ENCODE measurements at places on chromosomes 4 and X. TPM values are rescaled to one million over a fixed set of nuclear protein-coding genes. Genes with fewer than 3 reads are reported as not detected.

The RGN gene
- 4.8 TPM for total RNA-seq

The ADH4 gene
- total RNA-seq: not detected

The NUP62CL gene
- 2.2 TPM for total RNA-seq

The TEX13B gene
- total RNA-seq: not detected

The GC gene
- total RNA-seq: not detected

The CFAP47 gene
- 0.37 TPM for total RNA-seq

The BST1 gene
- 23.7 TPM for total RNA-seq

The NUDT9 gene
- 16.6 TPM for total RNA-seq

GRCh38 chr4:37649268-37649667 lies 36.9 kb downstream of the RELL1 start:
- DNase-seq: no peak

DNA sequence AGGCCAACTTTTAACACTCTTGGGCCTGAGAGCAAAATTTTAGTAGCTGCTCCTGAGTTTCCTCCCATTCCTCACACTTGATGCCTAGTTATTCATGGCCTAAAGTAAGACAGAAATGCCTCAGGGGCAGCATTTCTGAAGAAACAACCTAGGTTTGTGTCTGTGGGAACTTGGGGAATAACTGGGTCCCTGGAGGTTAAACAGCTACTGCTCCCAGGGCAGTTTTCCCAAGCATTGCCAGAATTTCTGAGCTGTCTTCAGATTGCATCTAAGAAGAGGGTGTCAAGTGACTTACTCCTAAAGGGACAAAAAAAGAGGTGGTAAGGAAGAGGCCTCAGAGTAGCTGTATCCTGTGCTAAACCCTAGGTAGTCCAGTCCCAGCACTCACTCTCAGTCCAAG lies 130.8 kb upstream of the ACSL4 start:
- no peak for DNase-seq

DNA sequence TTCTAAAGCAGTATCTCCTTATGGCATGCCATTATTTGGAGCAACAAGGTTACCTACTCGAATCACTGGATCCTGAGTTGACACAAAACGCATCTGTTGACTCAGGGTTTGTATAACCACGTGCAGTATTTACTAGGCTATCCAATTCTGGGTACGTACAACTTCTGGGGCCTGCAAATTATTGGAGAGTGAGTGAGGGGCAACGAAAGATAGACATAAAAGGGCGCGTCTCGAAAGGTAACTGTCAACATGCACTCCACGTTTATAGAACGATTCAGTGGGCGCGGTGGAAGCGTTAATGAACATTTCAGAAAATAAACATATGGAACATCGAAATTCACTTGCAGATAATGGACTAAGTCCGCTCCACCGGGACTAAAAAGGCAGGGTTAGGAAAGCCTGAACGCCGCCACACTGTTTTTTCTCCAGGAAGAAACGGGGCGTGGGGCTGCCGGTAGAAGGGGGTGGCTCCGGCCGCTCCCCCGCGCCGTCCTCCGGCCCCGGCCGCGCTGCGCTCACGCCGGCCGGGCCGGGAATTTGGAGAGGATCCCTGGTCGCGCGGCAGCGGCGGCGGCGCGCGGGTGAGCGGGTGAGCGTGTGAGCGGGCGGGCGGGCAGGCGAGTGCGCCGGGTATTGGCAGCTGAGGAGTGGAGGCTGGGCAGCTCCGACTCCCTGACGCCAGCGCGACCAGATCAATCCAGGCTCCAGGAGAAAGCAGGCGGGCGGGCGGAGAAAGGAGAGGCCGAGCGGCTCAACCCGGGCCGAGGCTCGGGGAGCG lies at the start of gene SMAD1:
Gene SMAD1, plus strand, starts transcription at position 690 of the 778 bp plus-strand sequence. CDS start 32,761 bp downstream, outside the sequence.
- no peak for DNase-seq

DNA sequence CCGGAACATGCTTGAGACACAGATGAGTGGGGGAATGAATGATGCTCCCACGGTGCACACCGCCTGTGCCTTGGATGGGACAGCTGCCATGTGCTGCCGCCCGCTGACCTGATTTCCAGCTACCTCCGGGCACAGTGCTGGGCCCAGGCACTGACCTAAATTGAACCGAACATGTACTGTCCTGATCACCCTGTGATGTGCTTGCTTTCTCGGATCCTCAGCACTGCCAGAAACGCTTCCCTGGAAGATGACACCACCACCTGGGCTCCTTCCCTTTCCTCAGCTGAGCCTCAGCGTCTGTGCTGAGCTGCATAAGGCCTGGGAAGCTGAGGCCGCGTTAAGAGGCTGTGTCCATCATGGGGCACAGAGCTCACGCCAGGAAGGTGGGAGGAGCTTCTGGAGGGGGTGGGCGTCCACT lies 39.3 kb upstream of the MXD4 start:
- DNase-seq: no peak

- no peak for DNase-seq
These were observed 78.0 kb downstream of the NSUN7 start for GRCh38 chr4:40827758-40828157.

- DNase-seq: no peak
These were observed 143.6 kb downstream of the DHX15 start for GRCh38 chr4:24440765-24441164.

GRCh38 chr4:139416073-139416673 lies 37.7 kb upstream of the RAB33B start:
- DNase-seq: no peak

DNA sequence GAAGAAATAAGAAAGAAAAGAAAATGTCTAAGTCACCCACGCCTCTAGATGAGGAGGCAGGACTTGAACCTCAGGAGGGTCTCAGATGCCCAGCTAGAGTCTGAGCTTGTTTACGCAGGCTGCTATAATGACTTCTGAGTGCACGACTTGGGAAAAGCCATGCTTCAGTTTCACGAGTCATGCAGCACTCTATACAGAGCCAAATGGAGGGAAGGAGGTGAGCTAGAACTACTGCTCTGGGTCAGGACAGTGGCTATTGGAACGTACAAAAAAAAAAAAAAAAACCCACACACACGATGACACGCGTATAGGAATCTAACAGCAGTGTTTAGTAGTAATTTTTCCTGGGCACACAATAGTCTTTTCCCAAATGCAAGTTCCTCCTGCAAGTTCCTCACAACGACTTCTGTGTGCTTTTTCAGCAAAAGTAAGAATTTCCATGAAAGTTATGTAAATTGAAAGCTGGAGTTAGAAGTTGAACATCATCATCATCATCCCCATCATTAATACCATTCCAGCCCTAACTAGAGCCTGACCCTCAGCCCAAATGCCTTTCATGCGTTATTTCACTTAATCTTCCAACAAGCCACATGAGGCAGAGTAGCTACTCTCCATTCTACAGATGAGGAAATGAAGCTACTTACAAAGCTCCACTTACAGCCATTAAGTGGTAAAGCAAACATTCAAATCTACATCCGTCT lies 36.6 kb downstream of the IRF2 start:
- DNase-seq: no peak

DNA sequence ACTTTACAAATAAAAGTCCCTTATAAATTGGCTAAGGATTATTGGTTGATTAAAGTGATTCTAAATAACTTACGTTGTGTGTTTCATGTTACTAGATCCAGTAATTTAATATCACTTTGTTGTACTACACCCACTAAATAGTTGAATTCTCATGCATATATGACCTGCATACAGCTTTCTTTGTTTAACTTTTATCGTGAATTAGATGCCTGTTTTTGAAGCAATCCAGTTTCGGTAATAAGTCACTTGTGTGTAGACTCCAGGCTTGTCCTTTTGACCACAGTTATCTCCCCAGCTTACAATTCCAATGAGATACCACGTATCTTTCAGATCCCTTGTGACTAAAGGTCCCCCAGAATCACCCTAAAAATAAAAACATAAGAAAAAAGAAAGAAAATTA lies 27.3 kb upstream of the TMPRSS11D start:
- no peak for DNase-seq

DNA sequence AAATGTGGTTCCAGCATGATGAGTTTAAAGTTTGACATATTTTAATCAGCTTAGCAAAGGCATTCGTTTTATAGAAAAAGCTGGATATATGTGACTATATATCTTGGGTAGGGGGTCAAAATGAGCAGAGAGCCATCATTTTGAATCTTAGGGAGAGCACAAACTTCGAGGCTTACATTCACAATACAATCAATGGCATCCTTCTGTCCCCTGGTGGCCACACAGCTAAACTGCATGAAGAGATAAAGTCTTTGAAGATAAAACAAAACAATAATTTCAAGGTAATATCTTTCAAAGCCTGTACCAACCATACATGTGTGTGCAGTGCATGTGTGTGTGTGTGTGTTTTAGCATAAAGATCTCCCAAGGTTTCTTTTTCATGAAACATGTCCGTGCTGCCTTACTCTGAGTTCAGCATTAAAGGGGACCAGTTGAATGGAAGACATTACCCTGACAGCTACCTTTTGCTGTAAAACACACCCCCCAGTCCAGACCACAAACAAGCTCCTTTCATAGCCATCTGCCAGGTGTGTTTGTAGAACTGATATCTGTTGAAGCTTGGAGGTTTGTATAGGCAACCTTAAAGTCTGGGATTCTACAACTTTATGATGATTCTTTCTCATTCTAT lies 22.0 kb downstream of the DYNLT3 start:
- DNase-seq: no peak

DNA sequence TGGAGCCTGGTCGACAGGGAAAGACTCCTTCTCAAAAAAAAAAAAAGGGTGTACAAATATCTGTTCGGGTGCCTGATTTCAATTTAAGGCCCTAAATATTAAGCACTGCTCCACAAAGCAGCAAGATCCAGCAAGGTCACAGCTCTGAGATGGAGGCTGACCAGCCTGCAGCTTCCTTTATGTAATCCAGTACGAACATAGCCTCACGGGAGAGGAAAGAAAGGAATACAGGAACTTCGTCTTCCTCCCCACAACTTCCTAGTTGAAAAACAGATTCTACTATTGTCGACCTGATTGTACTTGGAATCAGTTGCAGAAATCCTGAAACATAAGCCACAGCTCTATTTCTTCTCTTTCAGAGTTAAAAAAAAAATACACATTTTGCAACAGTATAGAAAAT lies 53.5 kb upstream of the TBC1D9 start:
- DNase-seq: no peak

DNA sequence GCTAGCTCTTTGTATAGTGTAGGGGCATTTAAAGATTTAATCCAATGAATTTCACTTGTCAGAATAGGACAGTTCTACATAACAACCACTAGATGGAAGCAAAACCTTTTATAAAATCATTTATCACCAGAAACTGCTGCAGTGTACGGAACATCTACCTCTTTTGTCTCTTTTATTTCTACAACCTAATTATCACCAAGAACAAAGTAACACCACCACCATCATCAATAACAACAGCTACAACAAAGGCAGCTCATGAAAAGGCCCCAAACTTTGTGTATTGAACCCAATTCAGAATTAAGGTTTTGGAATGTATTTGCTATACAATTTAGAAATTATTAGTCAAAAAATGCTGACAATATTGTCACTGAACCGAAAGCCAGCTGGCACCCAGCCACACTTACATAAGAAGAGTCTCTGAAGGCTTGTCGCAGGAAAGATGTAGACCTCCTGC lies 260.9 kb upstream of the RPS6KA3 start:
- DNase-seq: no peak

DNA sequence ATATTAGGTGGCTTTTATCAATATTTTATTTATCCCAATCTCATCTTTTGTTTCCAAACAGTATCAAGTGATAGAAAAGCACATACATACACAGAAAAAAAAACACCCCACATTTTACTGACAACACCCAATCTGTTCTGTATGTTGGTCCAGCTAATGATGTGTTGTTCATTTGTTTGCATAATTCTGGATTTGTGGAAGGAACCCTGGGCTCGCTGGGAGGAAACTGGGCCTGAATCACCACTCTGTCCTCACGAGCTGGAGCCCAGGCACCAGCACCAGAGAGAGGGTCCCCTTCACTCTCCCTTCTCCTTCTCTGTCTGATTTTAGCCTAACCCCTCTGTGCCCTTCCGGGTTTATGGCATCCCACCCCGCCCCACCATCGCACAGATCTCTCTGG lies 79.8 kb downstream of the PSAPL1 start:
- DNase-seq: no peak

GRCh38 chrX:15128861-15129260 lies 141.0 kb downstream of the ASB9 start:
- no peak for DNase-seq

DNA sequence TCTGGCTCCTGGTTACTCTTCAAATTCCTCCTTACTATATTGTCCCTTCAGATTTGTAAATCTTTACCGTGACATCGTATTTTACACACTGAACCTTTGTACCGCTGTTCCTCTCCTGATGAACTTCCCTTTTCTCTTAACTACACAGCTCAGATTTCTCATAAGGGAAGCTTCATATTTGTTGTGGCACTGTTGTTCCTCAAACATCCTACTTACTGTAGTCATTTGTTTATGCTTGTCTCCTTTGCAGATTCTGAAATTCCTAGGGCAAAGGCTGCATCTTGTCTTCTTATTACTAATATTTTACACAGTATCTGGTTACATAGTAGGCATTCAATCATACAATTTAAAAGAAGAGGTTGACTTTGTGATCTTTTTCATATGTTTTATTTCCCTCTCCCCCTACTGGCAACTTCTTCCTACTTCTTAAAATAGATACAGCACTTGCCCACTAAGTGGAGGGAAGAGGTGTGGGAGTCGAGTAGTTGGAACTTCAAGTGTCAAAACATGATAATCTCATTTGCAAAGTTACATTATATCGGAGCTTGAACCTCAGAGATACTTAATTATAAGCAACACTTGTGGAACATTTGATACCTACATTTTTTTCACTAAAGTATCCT lies 50.0 kb downstream of the TET2 start:
- DNase-seq: no peak

- DNase-seq: no peak
These were observed 9.0 kb upstream of the PITX2 start for GRCh38 chr4:110631584-110632505.

DNA sequence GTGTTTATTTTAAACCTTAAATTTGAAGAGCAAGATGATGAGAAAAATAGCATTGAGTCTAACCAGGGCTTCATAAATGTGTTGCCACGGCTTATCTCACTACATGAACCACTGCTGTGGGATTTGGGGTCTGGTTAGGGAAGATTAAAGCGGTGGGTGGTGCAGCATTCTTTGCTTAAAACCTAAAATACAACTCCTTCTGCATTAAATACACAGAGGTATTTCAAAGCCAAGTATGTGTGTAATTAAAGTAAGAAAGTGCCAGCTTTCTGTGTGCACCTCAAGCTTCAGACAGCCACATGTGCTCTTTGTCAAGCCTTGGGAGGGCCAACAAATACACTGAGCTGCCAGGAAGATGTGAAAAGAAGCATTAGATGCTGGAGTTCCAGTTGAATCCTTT lies 128.0 kb downstream of the CPE start:
- DNase-seq: no peak

DNA sequence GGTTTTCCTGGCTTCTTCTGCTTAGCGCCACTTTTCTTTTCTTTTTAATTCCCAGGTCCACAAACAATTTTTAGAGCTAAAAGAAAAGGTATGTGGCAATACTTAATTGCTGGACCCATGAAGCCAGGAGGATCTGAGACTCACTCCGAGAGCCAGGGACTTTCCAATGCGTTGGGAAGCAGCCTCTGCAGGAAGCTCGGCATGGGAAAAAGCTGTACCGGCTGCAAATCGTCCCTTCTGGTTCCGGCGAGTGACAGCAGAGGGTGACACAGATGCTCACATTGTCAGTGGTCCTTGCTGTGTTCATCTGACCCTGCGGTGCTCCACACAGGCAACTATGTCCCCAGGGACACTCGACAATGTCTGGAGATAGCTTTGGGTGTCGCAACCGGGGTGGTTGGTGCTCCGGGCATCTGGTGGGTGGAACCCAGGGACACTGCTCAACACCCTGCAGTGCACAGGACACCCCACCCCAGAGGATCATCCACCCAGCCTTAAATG lies 164.0 kb downstream of the PRKX start:
- DNase-seq: no peak

- DNase-seq: no peak
These were observed 31.0 kb upstream of the ARAF start for GRCh38 chrX:47530049-47530448.

GRCh38 chrX:79975605-79976004 lies 38.9 kb upstream of the TBX22 start:
- no peak for DNase-seq
